Activated T-cell treated with anti-CD3 and anti-CD28 coated beads, Interleukin-2, amount 50 U/mL, for 72 hours (primary cell): ENCODE measurements at places on chromosomes 5 and 9. TPM values are rescaled to one million over a fixed set of nuclear protein-coding genes. Genes with fewer than 3 reads are reported as not detected.

Gene IRX1
- total RNA-seq = not detected

Gene CAMK2A
- total RNA-seq = not detected

GRCh38 chr9:12693141-12693540, at the start of gene TYRP1:
TYRP1 (plus strand) TSS chr9:12693385; CDS start chr9:12693997, 612 bp downstream.
- DNase-seq = no peak

DNA sequence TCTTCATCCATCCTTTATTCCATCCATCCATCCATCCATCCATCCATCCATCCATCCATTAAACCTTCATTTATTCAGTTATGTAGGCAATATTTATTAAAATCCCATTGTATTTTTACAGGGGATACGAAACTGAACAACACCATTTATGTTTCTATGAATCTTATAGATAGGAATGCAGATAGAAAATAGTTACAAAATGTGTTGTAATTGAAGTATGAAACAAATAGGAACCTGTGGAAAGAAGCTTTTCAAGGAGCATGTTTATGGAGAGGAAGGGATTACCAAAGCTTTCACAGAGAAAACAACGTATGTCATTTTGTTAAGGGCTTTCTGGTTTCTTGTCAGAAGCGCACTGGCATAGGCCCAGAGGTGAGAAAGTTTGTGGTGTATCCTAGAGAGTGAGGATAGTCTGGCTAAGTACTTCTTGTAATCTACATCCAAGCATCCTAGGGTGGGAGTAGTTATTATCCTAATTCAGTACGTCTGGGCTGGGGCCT, 184.0 kb downstream of the CNTLN start:
- DNase-seq = no peak

- no peak for DNase-seq
Observed at GRCh38 chr5:123518111-123518510, 6.1 kb downstream of the CSNK1G3 start.

Gene NUTM2F
- total RNA-seq = not detected

DNA sequence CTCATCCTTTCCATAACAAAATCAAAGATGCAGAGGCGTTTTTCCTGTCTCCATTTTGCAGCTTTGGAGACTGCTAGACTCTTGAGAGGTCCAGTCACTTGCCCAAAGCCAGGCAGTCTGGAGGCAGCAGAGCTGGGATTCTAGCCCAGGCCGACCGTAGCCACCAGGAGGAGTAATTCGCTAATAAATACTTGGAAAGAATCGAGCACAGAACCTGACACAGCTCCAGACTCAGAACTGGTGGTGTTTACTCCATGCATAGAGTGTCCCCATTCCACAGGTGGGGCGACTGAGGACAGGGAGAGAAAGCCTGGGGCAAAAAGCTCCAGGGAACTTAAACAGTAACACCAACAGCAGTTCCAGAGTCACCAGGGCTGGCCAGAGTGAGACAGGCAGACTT, 10.7 kb upstream of the CERCAM start:
- no peak for DNase-seq

Gene CDK5RAP2
- 81.5 TPM for total RNA-seq

GRCh38 chr9:131629825-131630204, 84.5 kb downstream of the PRRT1B start:
- DNase-seq = peak; percentile 28

- no peak for DNase-seq
Observed at GRCh38 chr5:156356238-156356637, 29.3 kb downstream of the SGCD start.

DNA sequence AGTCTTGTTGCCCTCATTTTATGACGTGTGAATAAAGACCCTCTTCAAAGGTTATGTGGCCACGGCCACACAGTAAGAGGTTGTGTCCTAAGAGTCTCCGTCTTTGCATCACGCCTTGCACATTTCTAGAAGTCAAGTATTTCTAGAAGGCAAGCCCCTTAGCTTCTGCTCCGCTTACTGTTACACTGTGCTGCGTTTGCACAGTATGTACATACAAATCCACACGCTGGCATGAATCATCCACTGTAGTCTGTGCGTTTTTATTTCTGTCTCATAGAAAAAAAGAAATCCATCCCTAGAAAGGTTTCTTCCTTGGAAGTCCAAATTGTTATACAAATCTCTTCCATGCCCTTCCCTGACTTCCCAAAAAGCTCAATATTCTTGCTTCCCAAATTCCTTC, 21.4 kb upstream of the ICE1 start:
- no peak for DNase-seq

DNA sequence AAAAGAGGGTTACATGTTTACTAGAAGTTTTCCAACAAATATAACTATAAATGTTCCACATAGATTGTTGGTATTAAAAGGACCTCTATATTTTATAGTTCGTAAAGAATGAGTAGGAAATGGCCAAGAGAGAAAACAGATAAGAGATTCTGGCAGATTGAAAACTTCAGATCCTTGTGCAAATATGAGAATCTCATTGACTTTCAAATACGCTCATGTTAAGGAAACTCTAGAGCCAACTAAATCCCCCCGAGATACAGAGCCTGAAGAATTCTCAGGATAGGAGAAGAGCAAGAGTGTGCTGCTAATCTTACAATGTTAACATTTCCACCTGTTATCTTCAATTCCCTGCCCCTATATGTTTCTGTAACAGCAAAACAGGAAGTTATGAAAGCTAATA, 159.0 kb upstream of the OR13F1 start:
- DNase-seq = no peak

DNA sequence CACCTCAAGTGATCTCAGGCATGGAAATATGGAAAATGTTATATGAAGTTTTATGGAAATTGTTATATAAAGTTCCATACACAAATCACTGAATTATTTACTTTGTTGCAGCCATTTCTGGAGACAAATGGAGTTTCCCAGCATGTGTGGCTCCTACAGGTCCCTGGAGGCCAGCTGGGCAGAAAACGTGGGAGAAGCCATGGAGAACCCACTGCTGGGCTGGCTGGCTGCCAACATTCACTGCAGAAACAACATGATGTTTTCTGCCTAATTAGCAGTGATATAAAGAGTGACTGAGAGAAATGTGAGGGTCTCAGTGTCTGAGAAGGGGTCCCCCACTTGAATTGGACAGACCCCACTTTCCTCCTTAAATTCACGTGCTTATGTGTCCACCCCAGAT, 208.8 kb upstream of the IRX2 start:
- no peak for DNase-seq

DNA sequence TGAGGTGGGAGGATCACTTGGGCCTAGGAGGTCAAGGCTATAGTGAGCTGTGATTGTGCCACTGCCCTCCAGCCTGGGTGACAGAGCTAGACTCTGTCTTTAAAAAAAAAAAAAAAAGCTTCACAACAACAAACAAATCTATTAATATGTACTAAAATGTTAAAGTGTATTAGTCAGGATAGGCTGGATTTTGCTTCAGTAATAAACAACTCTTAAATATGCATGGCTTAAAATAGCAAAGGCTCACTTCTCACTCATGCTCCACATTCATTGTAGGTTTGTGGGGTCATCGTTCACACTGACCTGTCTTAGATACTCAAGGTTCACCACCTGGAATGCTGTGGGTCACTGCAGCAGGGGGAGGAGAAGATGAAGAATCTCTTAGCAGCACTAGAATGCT, 33.8 kb upstream of the COL15A1 start:
- no peak for DNase-seq

GRCh38 chr5:179154991-179155955, 95.1 kb downstream of the ZNF354C start:
- no peak for DNase-seq

GRCh38 chr9:73031350-73031749, 78.5 kb upstream of the ALDH1A1 start:
- no peak for DNase-seq

DNA sequence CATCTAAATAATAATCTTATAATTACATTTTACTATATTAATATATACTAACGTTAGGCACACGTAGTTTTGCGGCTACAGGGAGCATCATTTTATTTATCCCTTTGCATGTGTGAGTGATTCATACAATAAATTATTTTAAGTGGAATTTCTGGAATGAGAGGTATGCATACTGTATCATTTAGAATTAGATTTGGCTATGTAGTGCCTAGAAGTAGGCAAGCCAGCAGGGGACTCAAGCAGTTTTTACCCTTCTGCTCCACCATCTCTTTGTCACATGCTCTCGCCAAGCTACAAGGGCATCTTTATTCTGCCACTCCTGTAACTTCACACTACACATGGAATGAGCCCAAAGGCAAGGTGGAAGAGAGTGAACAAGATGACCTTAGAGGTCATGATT, 60.8 kb downstream of the MEGF10 start:
- DNase-seq = no peak
